ENCODE measurements at places on chromosomes 7 and 10.

GRCh38 chr7:15279640-15280039 lies 282.2 kb downstream of the AGMO start:
- no peak for DNase-seq

- DNase-seq, result no peak
These were observed 47.1 kb downstream of the MTURN start for GRCh38 chr7:30181736-30182522.

DNA sequence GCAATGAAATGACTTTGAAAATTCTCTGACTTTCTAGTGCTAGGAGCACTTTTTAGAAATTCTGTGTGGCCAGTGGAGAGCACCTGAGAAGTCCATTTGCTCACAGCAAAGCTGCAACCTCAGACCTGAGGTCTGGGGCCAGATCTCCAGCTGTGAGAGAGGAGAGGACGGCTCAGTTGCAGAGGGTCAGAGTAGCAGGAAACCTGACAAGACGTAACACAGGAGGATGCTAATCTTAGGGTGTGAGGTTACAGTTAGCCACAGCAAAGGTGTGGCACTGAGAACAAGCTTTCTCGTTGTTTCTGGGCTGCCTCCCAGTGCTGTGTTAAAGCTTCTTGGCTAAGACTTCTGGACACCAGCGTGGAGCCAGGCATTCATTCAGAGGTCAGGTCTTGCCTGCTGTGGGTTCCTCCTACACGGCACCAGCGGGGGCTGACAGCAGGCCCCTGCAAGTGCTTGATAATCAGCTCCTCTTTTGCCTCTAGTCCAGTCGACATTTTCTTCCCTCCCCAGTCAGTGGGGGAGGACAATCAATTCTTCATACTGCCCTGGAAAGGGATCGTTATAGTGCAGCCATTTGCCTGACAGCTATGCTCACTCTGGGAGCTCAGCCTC lies 435.4 kb upstream of the DPP6 start:
- DNase-seq, result no peak

DNA sequence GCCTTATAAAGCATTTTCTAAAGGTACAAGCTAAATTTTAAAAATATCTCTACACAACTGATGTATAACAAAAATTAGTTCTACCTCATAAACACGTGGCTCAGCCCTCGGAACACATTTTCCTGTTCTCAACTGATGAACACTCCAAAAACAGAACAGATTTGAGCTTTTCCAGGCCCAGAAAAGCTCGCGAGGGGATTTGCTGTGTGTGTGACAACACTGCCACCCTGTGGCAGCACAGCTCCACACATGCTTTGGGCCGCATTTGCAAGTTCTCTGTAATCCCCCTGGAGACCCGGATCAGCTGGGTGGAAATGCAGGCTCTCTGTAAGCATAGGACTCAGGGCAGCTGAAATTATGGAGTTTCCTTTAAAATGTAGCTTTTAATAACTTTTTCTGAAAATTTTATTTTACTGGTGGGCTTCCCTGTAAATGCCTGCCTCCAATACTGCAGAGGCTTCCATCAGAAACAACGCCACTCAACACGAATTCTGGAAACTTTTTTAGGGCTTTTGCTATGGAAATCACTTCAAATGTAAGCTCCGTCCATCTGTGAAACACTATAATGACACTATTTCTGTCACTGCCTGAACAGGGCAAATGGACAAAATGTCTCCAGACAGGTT lies 155.5 kb downstream of the COBL start:
- peak; percentile 45 for DNase-seq

DNA sequence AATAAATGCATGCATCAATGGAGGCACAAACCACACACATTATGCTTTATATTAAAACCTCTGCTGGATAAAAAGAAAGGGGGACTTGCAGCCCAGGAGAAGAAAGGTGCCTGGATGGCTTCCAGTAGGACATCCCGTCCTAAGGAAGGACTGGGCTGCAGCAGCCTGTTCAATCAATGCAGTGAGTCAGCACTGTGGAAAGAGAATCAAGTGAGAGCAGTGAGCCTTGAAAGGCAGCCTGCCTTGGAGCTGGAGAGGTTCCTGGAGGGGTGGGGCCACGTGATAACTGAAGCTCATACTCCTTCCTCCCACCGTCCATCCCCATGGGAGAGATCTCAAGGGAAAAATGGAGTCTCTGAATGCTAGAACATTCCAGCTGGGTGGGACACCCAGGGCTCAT lies 501.2 kb downstream of the ADRA2A start:
- DNase-seq, result no peak

DNA sequence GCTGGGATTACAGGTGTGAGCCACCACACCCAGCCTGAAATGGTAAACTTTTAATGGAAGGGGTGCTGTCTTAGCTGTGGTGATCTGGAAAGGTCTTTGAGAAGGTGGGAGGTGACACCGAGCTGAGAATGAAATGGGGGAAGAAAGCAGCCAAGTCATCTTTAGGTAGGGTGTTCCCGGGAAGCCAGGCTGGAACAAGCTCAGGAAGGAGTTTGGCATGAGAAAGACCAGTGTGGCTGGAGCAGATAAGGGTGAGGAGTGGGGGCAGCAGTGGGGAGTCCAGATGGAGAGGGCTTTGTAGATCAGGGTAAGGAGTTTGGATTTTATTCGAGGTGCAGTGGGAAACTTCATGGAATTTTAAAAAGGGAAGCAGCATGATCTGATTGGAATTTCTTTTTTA lies 30.0 kb downstream of the KIFBP start:
- no peak for DNase-seq

DNA sequence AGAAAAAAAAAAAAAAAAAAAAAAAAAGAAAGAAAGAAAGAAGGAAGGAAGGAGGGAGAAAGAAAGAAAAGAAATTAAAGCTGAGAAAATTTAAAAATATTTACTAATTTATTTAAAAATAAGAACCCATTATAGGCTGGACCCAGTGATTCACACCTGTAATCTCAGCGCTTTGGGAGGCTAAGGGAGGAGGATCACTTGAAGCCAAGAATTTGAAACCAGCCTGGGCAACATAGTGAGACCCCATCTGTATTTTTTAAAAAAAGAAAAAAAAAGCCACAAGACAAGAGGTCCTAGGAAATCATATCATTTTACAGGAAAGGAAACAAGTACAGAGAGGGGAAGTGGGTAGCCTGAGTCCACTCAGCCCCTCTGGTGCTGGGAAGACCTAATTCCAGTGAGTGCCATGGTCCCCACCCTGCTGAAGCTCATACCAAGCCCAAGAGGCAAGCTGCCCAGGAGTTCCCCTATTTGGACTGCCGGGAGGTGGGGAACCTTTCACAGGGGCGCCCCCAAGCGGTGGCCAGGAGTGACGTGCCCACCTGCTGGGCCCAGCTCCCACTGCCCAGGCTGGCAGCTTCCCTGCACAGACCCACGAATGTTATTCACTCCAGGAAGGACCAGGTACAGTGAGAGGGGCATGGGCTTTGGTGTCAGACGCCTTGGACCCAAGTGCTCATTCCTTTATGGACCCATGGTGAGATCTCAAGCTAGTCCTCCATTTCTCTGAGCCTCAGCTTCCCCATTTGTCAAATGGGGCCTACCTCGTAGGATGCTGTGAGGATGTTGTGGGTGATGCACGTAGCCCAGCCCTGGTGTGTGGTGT lies 133.6 kb downstream of the ZMIZ1 start:
- DNase-seq, result peak; percentile 54

GRCh38 chr7:96670338-96671289 lies 39.0 kb downstream of the SEM1 start:
- DNase-seq, result no peak

- DNase-seq, result no peak
These were observed 493.9 kb downstream of the PLXNA4 start for GRCh38 chr7:132082394-132082793.

DNA sequence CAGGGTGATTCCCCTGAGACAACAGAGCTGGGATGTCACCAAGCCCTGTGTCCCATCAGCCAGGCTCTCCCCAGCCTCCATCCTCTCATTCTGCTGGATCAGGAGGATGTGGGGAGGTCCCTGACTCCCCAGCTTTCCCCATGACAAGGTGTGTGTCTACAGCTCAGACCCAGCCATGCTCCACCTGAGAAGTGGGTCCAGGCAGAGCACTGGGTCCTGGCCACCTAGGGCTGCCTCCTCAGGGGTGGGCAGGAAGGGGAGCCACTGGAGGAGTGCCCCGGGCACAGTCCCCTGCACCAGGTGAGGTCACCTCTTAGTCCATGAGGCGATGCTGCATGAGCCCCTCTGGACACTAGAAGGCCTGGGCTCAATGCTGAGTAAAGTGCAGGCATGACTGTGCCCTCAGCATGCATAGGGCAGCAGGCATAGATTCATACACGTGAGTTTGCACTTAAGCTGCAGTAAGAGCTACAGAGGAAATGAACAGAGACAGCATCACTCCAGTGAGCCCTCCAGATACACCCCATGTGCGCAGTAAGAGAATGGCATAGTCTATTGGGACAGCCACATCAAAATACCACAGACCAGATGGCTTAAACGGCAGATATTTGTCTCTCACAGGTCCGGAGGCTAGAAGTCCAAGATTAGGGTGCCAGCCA lies 48.3 kb downstream of the ALOX5 start:
- no peak for DNase-seq
